Thyroid gland (tissue), 4 donors: ENCODE measurements at places on chromosomes 4 and X. TPM values are rescaled to one million over a fixed set of nuclear protein-coding genes. Genes with fewer than 3 reads are reported as not detected.

- H3K36me3 ChIP-seq = peaks cover 11% of the 10 kb centered on the region
- no peaks in the 10 kb centered on the region for H3K27me3 ChIP-seq
- no peak overlapping the region for H3K27ac ChIP-seq
- DNase-seq = no peak
- H3K4me3 ChIP-seq = no peak overlapping the region
Measured at GRCh38 chrX:47643926-47644325, 6.4 kb downstream of the ELK1 start.

DNA sequence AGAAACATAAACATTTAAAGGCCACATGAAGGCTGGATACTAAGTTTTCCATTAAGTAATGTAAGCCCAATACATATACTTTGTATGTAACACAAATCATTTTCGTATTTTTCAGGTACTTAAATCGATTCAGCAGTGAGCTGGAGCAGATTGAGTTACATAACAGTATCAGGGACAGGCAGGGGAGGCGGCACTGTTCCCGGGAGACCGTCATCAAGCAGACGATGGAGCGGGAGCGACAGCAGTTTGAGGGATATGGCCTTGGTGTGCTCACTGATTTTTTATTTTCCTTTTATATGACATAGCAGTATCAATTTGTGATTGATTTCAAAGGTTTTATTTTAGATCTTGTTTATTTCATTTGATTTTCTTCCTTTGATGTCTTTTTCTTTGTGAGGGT, 20.7 kb downstream of the TMA16 start:
- H3K4me1 ChIP-seq = no peaks in the 10 kb centered on the region
- no peaks in the 10 kb centered on the region for H3K27me3 ChIP-seq
- no peak overlapping the region for H3K4me3 ChIP-seq
- no peak overlapping the region for H3K27ac ChIP-seq
- peaks cover 11% of the 10 kb centered on the region for H3K36me3 ChIP-seq

GRCh38 chr4:6869944-6870343, 39.7 kb upstream of the TBC1D14 start:
- H3K36me3 ChIP-seq = peaks cover 19% of the 10 kb centered on the region
- no peak for DNase-seq
- H3K4me1 ChIP-seq = no peaks in the 10 kb centered on the region
- H3K27me3 ChIP-seq = no peaks in the 10 kb centered on the region
- no peak overlapping the region for H3K4me3 ChIP-seq

Gene FDCSP
- total RNA-seq = not detected

DNA sequence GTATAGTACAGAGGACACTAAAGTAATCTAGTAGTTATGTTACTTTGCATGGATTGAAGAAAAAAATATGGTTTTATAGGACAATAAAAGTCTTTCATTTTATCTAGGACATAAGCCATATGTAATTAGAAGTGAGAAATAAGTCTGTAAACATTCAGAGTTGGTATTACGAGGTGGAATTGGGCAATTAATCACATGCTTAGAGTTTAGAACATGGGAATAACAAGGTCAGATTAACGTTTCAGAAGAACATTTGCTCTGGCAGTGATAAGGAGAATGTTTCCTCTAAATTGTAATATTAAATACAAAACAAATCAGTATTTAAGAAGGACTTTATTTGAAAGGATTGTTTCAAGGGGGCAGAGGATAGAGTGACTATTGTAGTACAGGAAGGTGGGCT, 15.6 kb upstream of the SULT1E1 start:
- no peak overlapping the region for H3K27ac ChIP-seq
- no peak overlapping the region for H3K4me3 ChIP-seq
- no peaks in the 10 kb centered on the region for H3K27me3 ChIP-seq
- no peaks in the 10 kb centered on the region for H3K4me1 ChIP-seq
- H3K36me3 ChIP-seq = no peaks in the 10 kb centered on the region

DNA sequence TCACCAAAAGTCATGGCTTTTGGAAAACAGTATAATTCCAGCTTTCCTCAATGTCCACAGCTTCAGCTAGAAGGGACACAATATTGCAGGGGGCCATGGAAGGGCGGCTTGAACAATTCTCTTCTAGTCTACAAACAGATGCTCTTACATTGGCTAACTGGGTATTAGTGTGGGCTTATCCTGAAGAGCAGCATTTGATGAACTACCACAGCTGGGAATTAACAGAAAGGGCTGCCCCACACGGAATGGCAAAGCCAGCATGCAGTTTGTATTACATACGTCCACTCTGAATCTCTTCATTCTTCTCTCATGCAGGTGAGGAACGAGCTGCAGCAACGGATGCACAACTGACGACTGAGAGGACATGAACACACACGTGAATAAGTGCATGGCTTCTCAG, 13.0 kb upstream of the PDCL2 start:
- no peak overlapping the region for H3K27ac ChIP-seq
- H3K4me1 ChIP-seq = no peaks in the 10 kb centered on the region
- H3K27me3 ChIP-seq = no peaks in the 10 kb centered on the region
- no peaks in the 10 kb centered on the region for H3K36me3 ChIP-seq
- H3K4me3 ChIP-seq = no peak overlapping the region

Gene SLITRK4
- 2.5 TPM for total RNA-seq

GRCh38 chr4:127120441-127121090, 512.2 kb upstream of the INTU start:
- no peak for DNase-seq
- H3K4me3 ChIP-seq = no peak overlapping the region
- H3K4me1 ChIP-seq = no peaks in the 10 kb centered on the region
- H3K36me3 ChIP-seq = no peaks in the 10 kb centered on the region
- no peaks in the 10 kb centered on the region for H3K27me3 ChIP-seq

Gene SLC9B1
- total RNA-seq = 1.2 TPM
